ENCODE measurements at places on chromosomes 1 and 21.

DNA sequence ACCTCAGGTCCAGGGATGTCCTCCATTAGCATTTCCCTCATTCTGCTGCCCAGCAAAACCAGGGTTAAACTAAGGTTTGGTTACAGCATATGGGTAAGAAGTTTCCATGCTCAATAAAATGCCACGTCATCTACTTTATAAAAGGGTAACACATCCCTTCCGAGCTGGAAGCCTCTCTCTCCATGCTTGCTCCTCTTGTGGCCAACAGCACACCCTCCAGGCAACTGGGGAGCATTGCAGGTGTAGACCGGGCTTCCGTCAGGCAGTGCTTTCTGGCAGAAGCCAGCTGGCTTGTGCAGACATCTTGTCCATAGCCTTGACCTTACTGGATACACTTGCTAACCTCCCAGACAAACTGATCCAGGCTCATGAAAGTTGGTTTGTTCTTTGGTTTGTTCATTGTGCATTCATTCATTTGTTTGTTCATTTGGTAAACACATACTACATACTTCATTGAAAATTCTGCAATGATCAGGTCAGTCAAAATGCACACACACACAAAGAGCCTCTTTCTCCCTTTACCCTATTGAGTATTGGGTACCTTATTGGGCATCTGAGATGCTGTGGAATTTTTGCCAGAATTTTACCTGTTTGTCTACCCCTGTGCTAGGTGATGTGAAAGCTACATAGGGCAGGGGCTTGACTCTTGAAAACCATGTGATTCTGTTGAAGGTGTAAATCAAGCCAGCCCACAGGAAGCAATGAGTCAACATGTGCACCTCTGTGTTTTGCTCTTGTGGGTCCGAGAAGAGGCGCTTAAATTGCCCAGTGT, 422.8 kb downstream of the CAMTA1 start:
- H3K4me1 ChIP-seq = no peaks in the 10 kb centered on the region
- no peak overlapping the region for H3K27ac ChIP-seq
- DNase-seq = no peak
- H3K27me3 ChIP-seq = peaks cover 30% of the 10 kb centered on the region
- H3K36me3 ChIP-seq = no peaks in the 10 kb centered on the region

- peak overlapping the region; percentile 55 for H3K4me3 ChIP-seq
- H3K36me3 ChIP-seq = peaks cover 18% of the 10 kb centered on the region
- peak overlapping the region; percentile 36 for H3K27ac ChIP-seq
- DNase-seq = no peak
Measured at GRCh38 chr1:107804741-107805140, 160.2 kb downstream of the VAV3 start.

DNA sequence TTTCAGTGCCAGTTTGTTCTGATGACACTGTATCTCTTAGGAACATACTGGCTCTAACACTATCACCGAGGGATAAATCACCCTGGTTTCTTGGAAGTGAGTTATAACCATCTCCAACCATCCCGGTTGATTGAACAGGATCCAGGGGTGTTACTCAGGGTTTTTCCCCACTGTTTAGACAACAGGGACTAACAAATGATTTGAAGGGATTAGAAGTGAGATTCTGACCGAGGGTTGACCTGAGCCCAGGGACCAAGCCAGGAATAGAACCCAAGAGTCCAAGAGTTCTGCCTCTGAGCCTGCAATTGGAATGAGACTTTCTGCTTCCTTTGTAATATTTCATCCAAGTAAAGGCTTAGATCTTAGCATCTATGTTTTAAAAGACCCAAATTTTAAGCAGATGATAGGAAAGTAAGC, 154.0 kb downstream of the DHRS3 start:
- peaks cover 46% of the 10 kb centered on the region for H3K4me1 ChIP-seq
- H3K4me3 ChIP-seq = no peak overlapping the region
- H3K36me3 ChIP-seq = peaks cover 28% of the 10 kb centered on the region
- DNase-seq = no peak

DNA sequence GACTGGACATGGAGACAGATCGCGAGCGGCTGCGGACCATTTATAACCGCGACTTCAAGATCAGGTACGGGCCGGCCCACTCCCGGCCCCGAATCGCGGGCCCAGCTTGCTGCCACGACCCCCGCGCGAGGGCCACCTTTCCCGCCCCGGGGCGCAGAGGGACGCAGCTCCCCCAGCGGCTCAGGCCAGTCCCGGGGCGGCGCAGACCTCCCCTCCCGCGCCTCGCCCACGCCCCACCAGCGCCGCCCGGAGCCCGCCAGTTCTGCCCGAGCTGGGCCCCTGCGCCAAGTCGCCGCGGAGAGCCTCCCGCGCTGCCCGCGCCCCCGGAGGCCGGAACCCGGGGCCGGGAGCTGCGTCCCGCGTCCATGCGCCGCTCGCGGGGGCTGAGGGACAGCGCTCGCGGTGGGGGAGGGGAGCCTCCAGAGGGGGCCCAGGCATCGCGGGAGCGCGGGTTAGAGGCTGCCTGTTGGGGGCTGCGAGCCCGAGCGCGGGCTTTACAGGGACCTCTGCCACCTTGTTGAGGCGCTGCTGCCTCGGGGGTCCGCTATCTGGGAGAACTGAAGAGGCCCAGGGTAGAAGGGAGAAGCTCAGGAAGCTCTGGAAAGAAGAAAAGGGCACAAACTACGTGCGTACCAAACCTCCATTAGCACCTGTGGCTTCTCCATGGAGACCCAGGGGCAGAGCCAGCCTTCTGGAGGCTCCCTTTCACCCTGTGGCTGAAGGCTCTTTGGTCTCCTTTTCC, 698 bp downstream of the MOV10 start:
- no peaks in the 10 kb centered on the region for H3K27me3 ChIP-seq
- peaks cover 13% of the 10 kb centered on the region for H3K36me3 ChIP-seq
- H3K4me3 ChIP-seq = peak overlapping the region; percentile 92
- H3K27ac ChIP-seq = peak overlapping the region; percentile 94

- no peak overlapping the region for H3K4me3 ChIP-seq
- no peak for DNase-seq
- no peaks in the 10 kb centered on the region for H3K4me1 ChIP-seq
- no peak overlapping the region for H3K27ac ChIP-seq
Measured at GRCh38 chr1:226820941-226821718, 49.3 kb upstream of the PSEN2 start.

GRCh38 chr1:163436140-163436812, 114.5 kb downstream of the NUF2 start:
- no peaks in the 10 kb centered on the region for H3K4me1 ChIP-seq
- H3K4me3 ChIP-seq = no peak overlapping the region
- H3K27ac ChIP-seq = no peak overlapping the region
- H3K36me3 ChIP-seq = no peaks in the 10 kb centered on the region
- H3K27me3 ChIP-seq = peaks cover 9% of the 10 kb centered on the region

DNA sequence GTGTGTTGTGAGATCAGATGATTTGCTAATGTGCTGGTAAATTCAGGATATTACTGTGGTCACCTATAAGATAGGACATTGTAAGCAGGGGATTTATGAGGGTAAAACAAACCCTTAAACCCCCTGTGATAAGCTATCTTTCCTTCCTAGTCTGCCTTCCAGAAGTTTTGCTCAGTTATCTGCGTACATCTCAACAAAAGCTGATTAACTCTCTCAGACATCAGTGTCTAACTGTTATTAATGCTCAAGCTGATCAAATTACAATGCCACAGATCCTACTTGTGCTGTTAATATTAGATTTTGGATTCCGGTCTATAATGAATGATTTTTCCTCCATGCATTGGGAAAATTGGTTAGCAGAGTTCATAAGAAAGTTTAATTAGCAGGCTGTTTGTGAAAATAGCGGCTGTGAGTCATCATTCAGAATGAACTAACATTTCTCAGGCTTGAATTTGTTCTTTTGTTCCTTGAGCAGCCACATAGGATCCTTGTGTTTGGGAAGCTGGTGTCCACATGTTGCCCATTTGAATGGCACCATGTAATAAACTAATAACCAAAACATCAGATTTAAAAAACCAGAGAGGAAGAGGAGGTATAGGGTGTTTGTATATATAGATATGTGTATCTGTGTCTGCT, 48.7 kb downstream of the ELAVL4 start:
- H3K4me3 ChIP-seq = no peak overlapping the region
- H3K27me3 ChIP-seq = peaks cover 25% of the 10 kb centered on the region
- H3K27ac ChIP-seq = no peak overlapping the region
- no peak for DNase-seq
- no peaks in the 10 kb centered on the region for H3K36me3 ChIP-seq
- H3K4me1 ChIP-seq = no peaks in the 10 kb centered on the region

- H3K36me3 ChIP-seq = no peaks in the 10 kb centered on the region
- H3K4me3 ChIP-seq = no peak overlapping the region
- H3K27me3 ChIP-seq = peaks cover 8% of the 10 kb centered on the region
- no peaks in the 10 kb centered on the region for H3K4me1 ChIP-seq
- DNase-seq = no peak
- H3K27ac ChIP-seq = no peak overlapping the region
Measured at GRCh38 chr1:228511546-228512445, 24.6 kb downstream of the RNF187 start.

DNA sequence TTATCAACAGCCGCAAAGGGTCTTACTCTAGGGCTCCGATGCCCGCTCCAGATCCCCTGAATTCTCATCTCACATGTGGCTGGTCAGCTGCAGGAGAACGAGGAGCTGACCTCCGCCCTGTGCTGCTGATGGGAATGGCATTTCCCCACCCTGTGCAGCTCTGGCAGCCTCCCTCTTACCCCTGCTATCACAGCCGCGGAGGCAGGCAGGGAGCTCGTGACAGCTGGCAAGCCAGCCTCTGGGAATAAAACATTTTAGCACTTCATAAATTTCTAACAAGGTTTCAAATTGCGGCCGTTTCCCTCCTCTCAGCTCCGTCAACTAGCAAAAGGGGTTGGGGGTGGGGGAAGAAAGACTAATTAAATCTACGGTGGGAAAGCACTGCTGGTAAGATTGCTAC, 81.1 kb downstream of the DSCAM start:
- H3K4me1 ChIP-seq = no peaks in the 10 kb centered on the region
- no peak overlapping the region for H3K27ac ChIP-seq
- no peaks in the 10 kb centered on the region for H3K27me3 ChIP-seq
- H3K36me3 ChIP-seq = no peaks in the 10 kb centered on the region

All from natural killer cell treated with Interleukin-12 subunit alpha and Interleukin-12 subunit beta and Interleukin-15 and Interleukin-18, amount 100 ng/mL, for 72 hours (primary cell).